Mucosa of descending colon (tissue), 3 donors: ENCODE measurements at places on chromosomes 1 and 21.
A peak's percentile ranks its signal among the peaks of the same experiment; 100 is the strongest.

DNA sequence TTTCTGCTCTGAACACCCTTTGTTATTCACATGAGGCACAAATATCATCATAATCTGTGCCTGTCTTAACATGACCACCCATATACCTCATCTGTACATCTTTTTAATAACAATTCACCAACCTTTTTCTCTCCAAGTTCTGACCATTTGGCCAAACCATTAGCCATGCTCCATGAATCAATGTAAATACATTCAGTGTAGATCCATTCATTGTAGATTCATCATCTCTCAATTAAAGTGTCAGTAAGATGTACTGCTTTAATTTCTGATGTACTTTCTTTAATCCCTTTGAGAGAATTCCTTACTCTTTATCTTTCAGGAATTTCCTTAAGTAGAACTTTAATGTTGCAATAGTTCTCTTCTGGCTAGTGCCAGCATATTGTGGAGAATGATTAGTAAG lies 126.2 kb upstream of the LRRC7 start:
- DNase-seq: no peak

- no peak for DNase-seq
Observed at GRCh38 chr1:232283864-232284263, 346.1 kb downstream of the SIPA1L2 start.

DNA sequence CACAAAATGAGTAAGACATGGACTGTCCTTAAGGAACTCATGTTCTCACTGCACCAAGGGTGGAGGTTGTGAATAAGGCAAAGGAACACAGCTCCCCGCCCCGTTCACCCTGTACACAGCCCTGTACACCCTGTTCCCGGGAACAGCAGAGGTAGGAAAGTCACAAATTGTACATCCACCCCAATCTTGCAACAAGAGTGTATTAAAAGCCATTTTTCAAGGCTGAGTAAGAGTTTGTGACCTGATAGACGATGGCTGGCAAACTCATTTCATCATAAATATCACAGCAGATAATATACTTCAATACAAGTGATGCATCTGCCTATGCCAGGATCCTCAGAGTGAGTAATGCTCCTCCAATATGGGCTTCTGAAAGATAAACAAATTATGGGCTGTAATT lies 52.5 kb upstream of the CAMK1G start:
- no peak for DNase-seq

DNA sequence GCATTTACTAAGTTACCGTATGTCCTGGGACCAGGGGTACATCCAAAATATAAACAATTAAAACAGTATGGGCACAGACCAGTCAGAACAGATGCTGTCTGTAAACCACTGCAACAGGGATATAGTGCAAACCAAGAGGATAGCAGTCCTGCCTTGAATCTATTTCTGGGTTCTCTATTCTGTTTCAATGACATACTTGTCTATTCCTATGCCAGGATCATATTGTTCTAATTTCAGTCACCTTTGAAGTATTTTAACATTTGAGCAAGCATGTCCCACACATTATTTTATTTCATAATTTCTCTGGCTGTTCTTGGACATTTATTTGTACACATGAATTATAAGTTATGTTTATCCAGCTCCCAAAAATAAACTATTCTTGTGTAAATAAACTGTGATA lies 28.2 kb upstream of the SYDE2 start:
- no peak for DNase-seq

DNA sequence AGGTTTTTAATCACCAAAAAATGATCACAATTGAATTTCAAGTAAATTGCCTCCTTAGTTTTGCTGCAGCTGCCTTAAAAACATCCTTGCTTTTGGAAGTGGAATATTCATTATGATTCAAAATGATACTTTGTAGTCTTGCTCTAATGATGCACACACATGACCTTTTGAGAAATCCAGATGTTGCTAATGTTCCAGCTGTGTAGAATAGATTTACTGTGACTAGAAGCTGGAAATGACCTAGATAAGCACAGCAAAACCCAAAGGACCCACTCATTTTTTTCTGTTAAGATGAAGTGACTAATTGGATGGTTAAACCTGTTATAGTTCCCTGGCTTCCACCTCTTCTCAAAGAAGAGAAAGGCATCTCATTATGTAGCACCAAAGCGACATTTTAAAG lies 64.6 kb upstream of the RALGPS2 start:
- no peak for DNase-seq

DNA sequence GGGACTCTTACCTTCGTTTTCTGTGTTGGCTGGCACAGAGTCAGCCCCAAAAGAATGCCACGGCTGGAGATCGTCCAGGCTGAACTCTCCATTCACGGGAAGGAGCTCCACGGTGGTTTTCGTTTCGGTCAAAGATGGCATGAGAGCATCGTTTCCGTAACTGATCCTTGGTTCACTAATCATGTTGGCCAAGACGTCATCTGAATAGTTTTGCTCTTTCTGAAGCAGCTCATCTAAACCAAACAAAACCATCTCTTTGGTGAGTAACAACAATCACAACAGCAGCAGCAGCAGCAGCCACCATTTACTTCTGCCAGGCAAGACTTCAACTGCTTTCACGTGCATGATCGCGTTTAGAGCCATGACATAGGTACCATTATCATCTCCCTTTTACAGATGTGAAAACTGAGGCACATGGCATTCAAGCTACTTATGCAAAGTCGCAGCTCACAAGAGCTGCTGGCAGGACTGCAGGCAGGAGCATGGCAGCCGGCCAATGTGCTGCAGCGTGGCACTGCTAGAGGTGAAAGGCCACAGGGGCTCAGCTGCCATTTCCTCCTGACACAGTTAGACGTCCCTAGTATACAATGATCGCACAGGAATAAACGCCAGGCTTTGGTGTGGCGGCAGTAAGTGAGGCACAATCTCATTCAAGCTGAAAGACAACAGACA lies 177.1 kb downstream of the GABPA start:
- peak; percentile 79 for DNase-seq

DNA sequence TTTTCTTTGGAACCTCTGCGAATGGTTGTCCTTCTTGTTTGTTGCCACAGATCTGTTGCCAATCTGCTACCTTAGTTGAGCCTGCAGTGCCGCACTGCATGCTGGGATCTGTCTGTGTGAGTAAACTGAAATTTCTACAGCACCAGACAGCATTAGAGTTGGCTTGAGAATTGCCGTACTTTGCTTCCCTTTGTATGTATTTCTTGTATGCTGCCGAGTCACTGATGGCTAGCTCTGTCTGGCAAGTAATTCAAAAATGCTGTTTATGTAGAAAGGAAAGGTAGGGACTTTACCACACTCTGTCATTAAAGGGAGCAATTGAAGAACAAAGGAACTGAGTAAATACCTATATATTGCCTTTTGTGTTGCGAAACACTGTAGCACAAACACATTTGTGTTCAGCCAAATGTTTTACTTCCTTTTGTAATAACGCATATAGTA lies 857.4 kb downstream of the USP25 start:
- DNase-seq: peak; percentile 75

DNA sequence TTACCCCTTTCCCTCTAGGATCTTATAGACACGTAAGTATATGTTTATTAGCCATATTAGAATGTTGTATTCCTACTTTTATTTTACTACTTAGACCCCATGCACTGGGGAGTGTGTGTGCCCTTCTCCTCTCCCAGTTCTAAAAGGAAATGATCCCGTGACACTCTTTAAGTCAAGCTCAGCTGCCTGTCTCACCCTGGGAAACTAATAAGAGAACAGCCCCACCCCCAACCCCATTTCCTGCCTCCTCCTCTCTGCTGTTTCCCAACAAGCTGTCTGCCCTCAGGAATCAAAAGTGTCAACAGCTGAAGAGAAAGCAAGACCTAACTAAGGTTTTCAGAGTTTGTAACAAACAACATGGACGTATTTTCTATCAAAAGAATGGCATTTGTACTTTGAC lies 92.6 kb upstream of the VAV3 start:
- no peak for DNase-seq

DNA sequence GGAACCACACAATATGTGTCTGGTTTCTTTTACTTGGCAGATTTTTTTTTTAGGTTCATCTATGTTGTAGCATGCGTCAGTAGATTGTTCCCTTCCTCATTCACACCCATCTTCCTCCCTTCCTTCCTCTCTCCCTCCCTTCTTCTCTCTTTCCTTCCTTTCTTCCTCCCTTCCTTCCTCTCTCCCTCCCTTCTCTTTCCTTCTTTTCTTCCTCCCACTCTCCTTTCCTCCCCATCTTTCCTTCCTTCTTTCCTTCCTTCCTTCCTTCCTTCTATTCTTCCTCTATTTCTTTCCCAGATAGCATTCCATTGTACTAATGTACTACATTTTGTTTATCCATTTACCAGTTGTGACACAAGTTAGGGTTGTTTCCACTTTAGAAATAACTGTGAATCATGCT lies 218.0 kb downstream of the RGS7 start:
- DNase-seq: no peak

GRCh38 chr21:15908187-15908586 lies 178.4 kb downstream of the USP25 start:
- no peak for DNase-seq

DNA sequence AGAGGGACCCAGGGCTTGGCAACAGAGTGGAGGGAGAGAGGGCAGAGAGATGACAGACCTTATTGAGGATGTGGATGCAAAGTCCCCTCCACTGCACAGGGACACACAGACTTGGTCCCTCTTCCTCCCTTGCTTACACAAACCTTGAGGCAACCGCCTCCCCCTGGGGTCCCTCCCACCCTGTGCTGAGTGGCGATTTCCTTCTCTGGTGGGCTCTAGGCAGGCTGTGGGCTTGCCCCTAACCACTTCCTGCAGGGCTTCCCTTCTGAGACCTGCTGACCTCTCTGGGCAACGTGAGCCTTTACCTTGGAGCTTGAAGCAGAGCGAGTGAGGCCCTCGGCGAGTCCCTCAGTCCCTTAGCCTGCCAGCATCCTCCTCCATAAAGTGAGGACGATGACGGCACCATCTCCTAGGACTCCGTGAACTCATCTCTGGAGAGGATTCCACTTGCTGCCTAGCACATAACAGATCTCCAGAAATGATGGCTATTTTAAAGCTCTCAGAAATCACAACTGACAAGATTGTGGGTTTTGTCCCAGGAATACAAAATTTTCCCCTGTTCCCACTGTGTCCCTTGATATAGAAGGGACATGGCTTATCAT lies 25.0 kb downstream of the KIAA1614 start:
- DNase-seq: no peak

GRCh38 chr1:30778979-30779293 lies 21.4 kb upstream of the LAPTM5 start:
- no peak for DNase-seq

- DNase-seq: no peak
Observed at GRCh38 chr1:97174039-97174704, 452.6 kb downstream of the PTBP2 start.

GRCh38 chr21:38494703-38495102 lies 3.6 kb downstream of the ERG start:
- no peak for DNase-seq

GRCh38 chr1:203281851-203282661 lies 23.3 kb upstream of the BTG2 start:
- peak; percentile 9 for DNase-seq

GRCh38 chr21:44757731-44758130 lies 43.9 kb downstream of the UBE2G2 start:
- no peak for DNase-seq

- peak; percentile 88 for DNase-seq
Observed at GRCh38 chr1:71521655-71522264, 440.9 kb upstream of the ZRANB2 start.

DNA sequence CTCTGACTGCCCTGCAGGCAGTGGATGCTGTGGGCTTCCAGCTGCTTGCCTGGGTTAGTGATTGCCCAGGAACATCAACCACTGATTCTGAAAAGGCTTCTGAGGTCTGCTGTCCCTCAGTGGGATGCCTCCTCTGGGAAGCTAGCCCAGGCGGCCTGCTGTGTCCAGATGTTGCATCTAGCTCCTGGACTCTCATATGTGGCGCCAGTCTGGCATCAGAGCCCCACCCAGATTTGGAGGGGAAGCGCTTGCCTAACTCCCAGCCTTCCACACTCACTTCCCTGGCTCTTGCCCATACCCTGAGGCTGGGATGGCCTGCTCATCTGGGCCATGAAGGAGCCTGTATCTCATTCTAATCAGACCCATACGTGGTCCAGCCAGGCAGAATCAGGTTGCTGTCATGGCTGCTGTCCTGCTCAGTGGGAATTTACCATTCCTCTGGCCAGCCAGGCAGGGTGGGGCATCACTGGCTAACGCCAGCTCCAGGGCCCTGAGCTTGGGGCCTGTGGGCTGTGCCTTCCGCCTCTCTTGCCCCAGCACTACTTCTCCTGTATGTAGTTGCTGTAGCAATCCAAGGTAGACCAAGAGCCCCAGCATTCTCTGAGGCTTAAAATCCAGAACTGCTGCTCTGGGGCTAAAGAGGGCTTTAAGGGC lies 4.1 kb downstream of the CSF1 start:
- DNase-seq: no peak

- DNase-seq: no peak
Observed at GRCh38 chr1:60298290-60298689, 224.7 kb upstream of the C1orf87 start.

DNA sequence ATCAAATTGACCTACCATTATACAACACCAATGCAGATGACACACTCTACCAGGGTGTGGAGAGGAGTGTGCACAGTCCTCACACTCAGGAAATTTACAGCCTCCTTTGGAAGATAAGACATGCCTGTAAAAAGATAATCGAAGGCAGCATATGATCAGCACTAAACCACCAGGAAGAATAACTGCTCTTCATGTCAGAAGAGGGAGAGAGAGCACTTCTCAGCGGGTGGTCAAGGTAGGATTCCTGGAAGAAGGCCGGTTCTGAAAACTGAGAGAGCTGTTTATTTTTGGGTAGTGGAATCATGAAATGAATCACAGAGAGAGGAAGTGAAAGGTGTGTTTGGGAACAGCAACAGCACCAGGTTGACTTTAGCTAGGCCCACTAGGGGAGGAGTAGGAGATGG lies 14.0 kb upstream of the ZNF697 start:
- peak; percentile 48 for DNase-seq

DNA sequence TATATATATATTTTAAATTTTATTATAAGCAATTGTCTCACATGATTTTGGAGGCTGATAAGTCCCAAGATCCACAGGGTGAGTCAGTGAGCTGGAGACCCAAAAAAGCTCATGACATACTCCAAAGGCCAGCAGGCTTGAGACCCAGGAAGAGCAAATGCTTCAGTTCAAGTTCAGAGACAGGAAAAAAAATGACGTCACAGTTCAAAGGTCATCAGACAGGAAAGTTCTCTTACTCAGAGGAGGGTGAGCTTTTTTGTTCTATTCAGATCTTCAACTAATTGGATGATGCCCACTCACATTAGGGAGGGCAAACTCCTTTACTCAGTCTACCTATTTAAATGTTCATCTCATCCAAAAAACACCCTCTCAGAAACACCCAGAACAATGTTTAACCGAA lies 18.2 kb downstream of the RXRG start:
- DNase-seq: no peak

GRCh38 chr1:113928187-113928930 lies 765 bp upstream of the HIPK1 start:
- no peak for DNase-seq
